ENCODE measurements at places on chromosomes 11 and 22. TPM values are rescaled to one million over a fixed set of nuclear protein-coding genes. Genes with fewer than 3 reads are reported as not detected.

The SCGB2A2 gene
- total RNA-seq = not detected

The OR51I1 gene
- not detected for total RNA-seq

The KCNK4 gene
- total RNA-seq = not detected

The ABTB2 gene
- 3.2 TPM for total RNA-seq

- H3K27me3 ChIP-seq = no peaks in the 10 kb centered on the region
- H3K27ac ChIP-seq = no peak overlapping the region
These were observed 9.1 kb downstream of the MMP10 start for GRCh38 chr11:102771351-102771750.

- H3K36me3 ChIP-seq = no peaks in the 10 kb centered on the region
- no peak overlapping the region for H3K4me3 ChIP-seq
- no peaks in the 10 kb centered on the region for H3K27me3 ChIP-seq
- no peaks in the 10 kb centered on the region for H3K4me1 ChIP-seq
- no peak overlapping the region for H3K27ac ChIP-seq
These were observed 845.4 kb downstream of the OPCML start for GRCh38 chr11:132686886-132687285.

GRCh38 chr11:131389582-131389981 lies 19.2 kb downstream of the NTM start:
- no peak for DNase-seq
- no peak overlapping the region for H3K27ac ChIP-seq
- H3K36me3 ChIP-seq = no peaks in the 10 kb centered on the region
- H3K27me3 ChIP-seq = no peaks in the 10 kb centered on the region
- no peak overlapping the region for H3K4me3 ChIP-seq
- no peaks in the 10 kb centered on the region for H3K4me1 ChIP-seq

DNA sequence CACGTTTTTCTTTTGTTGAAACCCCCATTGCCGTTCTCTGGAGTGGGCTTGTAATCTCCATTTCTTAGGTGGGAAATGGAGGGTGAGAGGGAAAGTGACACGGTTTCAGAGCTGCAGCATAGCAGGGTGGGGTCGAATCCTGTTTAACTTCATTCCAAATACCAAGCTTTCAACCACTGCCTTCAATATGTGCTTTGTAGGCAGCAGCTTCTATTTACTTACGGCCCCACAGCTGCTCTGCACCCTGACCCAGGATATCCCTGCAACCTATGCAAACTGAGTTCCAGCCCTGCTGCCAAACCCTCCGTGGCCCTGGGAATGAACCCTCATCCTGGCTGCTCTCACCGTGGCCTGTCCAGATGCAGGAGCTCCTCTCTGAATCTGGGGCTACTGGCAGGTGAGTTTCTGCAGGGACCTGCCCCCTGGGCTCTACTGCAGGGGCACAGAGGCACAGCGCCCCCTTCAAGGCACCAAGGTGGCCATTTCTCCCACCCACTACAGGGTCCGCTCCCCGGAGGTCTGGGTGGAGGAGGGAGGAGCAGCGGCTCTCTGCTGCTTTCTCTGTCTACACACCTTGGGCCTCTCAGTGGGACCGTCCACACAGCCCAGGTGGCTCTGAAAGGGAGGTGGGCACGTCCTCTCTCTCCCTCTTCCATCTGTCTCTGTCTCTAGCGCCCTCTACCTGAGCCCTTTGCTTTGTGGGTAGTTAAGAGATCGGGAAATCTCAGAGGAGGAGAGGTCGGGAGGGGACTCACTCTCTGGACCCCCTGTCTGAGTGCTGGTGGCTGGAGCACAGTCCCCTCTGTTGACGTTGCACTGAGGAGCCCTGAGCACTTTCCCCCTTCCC lies 279.1 kb downstream of the BRD1 start:
- H3K27me3 ChIP-seq = no peaks in the 10 kb centered on the region
- H3K4me1 ChIP-seq = no peaks in the 10 kb centered on the region
- H3K4me3 ChIP-seq = no peak overlapping the region
- no peak overlapping the region for H3K27ac ChIP-seq

GRCh38 chr11:69791276-69792180 lies 16.4 kb upstream of the FGF4 start:
- peaks cover 4% of the 10 kb centered on the region for H3K27me3 ChIP-seq
- H3K4me1 ChIP-seq = no peaks in the 10 kb centered on the region
- H3K27ac ChIP-seq = no peak overlapping the region
- DNase-seq = no peak

- no peak overlapping the region for H3K4me3 ChIP-seq
- no peaks in the 10 kb centered on the region for H3K27me3 ChIP-seq
- no peak overlapping the region for H3K27ac ChIP-seq
- H3K4me1 ChIP-seq = no peaks in the 10 kb centered on the region
- no peaks in the 10 kb centered on the region for H3K36me3 ChIP-seq
These were observed 52.3 kb downstream of the SHISAL1 start for GRCh38 chr22:44260216-44261035.

DNA sequence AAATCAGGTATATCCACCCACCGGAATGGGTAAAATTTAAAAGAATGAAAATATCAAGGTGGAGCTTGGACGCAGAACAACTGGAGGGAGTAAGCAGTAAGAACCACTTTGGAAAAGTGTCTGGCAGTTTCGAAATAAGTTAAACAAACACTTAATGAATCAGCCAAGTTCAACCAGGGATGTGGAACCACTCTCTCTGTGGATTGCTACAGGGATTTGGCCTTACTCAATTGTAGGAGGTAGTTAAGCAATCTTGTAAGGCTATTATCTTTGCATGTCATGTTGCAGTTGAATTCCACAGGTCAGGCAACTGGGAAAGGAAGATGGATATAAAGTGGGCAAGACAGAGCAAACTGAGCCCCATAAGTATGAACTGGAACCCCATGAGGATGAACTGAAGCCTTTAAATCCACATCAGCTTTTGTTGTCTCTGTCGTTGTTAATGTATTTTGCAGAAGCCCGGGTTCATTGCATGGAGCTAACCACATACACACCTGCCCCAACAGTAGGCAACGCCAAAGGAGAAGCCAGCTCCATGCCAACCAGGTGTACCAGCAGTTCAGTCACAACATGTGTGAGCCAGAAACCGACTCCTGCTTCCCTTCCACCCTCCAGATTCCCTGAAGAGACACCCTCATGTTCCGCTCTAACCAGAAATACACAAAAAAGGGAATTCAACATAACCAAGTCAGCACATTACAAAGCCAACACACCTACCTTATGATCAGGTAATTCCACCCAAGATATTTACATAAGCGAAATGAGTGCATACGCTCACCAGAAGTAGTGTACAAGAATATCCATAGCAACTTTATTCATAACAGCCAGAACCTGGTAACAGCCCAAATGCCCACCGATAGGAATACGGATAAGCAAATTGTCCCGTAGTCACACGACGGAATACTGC lies 8.0 kb upstream of the SLC43A3 start:
- H3K4me3 ChIP-seq = no peak overlapping the region
- H3K4me1 ChIP-seq = peaks cover 28% of the 10 kb centered on the region
- no peaks in the 10 kb centered on the region for H3K27me3 ChIP-seq
- DNase-seq = no peak

DNA sequence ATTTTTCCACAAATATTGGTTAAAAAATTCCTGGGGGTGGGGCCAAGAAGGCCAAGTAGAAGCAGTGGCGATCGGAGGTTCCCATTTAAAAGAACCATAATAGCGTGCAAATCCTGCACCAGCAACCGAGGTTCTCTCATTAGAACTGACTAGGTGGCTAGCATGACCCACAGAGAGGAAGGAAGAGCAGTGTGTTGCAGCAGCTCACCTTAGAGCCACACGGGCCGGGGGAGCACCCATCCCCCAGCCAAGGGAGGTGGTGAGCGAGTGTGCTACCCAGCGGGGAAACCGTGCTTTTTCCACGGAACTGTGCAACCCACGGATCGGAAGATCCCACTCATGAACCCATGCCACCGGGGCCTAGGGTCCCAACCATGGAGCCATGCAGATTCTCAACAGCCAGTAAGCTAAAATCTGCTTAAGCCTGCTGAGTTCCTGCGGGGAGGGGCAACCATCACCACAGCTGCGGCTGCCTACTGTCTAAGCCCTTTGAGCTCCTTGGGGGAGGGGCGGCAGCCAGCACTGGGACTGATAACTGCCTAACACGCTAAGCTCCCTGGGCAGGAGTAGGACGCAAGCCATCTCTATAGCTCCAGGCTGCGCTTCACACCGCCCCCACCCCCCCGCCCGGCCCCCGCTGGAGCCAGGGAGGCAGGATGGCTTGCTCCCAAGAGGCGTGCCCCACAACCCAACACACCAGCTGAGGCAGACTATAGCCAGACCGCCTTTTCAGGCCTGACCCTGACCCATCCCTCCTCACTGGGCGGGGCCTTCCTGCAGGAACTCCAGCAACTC lies 21.0 kb upstream of the HTATIP2 start:
- H3K27ac ChIP-seq = no peak overlapping the region
- H3K4me1 ChIP-seq = no peaks in the 10 kb centered on the region
- DNase-seq = no peak
- no peak overlapping the region for H3K4me3 ChIP-seq
- peaks cover 34% of the 10 kb centered on the region for H3K27me3 ChIP-seq
- no peaks in the 10 kb centered on the region for H3K36me3 ChIP-seq
